ENCODE measurements at places on chromosomes 7 and 10.

GRCh38 chr10:33270971-33271370, 63.5 kb downstream of the NRP1 start:
- DNase-seq = no peak

DNA sequence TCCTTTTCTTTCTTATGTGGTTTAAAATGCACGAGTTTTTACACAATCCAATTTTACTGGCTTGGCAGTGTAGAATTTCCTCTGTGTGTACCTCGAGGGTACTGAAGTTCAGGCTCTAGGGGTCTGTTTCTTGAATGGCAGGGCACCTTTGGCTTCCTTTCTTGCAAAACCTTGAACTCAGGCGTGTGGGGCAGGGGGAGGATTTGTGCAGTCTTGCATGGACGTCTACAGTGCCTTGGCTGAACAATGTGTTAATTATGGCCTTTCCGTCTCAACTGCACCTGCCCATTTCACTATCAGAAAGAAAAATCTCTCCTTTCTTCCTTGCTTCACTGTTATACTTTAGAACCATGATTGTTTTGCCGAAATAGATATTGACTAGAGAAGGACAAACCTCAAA, 570.9 kb downstream of the INHBA start:
- DNase-seq = no peak

GRCh38 chr10:100693821-100694220, 51.6 kb upstream of the PAX2 start:
- no peak for DNase-seq

- DNase-seq = no peak
These were observed 268.9 kb downstream of the SLC25A13 start for GRCh38 chr7:96052860-96053470.

- no peak for DNase-seq
These were observed 70.2 kb downstream of the NOC3L start for GRCh38 chr10:94292434-94293090.

- DNase-seq = no peak
These were observed 31.2 kb downstream of the ARMC10 start for GRCh38 chr7:103106005-103106702.

DNA sequence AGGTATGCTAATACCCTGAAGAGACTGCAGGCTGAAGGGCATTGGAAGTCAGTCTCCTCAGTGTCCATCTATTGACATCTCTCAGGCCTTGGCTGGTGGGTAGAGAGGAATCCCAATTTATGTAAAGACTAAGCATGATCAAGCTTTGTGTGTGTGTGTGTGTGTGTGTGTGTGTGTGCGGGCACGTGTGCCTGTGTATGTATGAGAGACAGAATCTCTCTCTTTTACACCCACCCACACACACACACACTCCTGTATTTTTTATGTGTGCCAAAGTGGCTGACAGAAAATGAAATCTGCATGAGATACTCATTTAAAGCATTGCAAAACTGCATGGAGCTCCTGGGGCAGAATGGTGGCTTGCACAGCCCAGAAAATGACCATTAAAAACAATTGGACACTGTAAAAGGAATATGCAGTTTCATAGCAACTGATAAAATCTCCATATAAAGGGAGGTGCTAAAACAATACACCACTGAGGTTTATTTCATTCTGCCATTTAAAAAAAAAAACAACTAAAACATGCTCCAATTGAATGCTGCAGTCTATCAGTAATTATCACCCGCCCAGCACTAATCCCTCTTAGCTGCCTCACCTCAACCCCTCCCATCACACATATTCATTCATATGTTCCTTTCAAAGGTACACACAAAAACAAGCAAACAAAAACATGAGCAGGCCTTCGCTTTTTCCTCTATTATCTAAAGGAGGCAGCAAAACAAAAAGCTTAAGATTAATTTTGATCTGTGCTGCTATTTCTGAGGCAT, 385.0 kb downstream of the KCNMA1 start:
- no peak for DNase-seq

DNA sequence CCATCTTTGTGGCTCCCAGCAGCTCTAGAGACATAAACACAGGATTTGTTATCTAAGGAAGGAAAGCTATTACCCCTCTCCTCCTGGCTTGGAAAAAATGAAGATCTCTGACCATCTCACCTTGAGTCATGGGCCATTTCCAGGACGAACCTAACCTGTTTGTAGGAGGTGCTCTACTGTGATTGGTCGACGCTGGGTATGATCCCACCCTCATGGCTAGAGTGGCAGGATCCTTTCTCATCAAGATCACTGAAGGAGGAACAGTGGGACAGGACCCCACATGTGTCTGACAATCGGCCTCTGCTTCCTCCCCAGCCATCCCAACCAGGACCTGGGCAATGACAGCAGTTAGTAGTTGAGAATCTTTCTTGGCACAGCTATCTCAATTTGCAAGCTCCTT, 144.1 kb downstream of the EMX2 start:
- no peak for DNase-seq

- no peak for DNase-seq
These were observed 1.4 kb downstream of the C10orf71 start for GRCh38 chr10:49300140-49300974.

- no peak for DNase-seq
These were observed 34.3 kb downstream of the INPP5A start for GRCh38 chr10:132571650-132572544.

GRCh38 chr10:132539894-132540293, 2.3 kb downstream of the INPP5A start:
- DNase-seq = no peak

GRCh38 chr7:17086403-17086802, 204.6 kb upstream of the AGR3 start:
- DNase-seq = no peak

GRCh38 chr7:115965796-115966475, 64.6 kb downstream of the TFEC start:
- no peak for DNase-seq

DNA sequence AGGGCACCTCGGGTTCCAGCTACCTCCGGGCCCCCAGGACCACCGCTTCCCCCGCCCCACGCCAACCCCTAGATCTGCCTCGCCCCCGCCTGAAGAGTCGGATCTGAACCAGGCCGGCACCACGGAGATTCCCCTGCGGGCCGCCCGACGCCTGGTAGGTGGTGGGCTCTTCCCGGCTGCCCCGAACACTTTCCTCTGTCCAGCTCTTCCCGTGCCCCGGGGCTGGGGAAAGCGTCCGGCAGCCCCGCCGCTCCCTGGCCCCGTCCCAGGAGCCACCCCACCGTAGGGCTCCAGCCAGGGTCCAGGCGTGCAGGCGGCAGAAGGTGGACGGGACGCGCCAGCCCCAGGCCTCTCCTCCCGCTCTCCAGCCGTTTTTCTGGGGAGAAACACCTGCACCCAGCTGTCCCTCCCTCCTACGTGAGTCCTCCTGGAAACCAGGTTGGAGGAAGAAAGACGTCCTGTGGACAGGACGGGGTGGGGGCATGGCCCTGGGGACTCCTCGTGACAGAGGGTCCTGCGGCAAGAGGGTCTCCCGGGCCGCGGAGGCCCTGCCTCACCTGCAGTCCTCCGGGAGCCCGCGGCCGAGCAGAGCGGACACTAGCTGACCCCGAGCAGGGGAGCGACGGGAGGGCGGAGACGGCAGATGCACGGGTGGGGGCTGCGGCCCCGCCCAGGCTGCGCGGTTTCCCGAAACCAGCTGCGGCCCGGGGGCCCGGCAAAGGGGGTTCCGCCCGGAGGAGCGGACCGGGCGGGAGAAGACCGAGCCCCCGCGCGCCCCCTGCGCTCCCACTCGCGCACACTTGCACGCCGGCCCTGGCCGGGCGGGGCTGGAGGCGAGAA, at the start of gene TMEM176B:
TMEM176B (minus strand) TSS at position 624 of the 840 bp plus-strand sequence. CDS start 3,795 bp downstream, outside the sequence.
- no peak for DNase-seq

DNA sequence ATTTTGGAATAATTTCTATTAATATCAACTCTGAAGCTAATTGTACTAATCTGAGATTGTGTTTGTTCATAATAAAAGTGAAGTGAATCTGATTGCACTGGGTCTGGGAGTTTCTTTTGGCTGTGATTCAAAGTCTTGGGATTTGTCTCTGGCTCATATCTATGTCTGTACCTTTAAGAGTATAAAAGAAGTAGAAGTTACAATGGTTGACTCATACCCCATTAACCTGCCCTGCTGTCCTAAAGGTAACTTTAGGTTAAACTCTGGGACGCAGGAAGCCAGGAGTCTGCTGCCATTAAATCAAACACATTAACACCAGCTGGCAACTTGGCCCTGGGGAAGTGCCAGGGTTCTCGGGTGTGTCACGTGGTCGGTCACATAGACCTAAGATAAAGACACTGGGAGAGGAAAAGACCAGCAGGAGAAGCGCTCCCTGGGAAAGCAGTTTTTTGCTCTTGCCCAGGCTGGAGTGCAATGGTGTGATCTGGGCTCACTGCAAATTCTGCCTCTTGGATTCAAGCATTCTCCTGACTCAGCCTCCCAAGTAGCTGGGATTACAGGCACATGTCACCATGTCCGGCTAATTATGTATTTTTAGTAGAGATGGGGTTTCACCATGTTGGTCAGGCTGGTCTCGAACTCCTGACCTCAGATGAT, 17.8 kb downstream of the SCD start:
- DNase-seq = no peak

DNA sequence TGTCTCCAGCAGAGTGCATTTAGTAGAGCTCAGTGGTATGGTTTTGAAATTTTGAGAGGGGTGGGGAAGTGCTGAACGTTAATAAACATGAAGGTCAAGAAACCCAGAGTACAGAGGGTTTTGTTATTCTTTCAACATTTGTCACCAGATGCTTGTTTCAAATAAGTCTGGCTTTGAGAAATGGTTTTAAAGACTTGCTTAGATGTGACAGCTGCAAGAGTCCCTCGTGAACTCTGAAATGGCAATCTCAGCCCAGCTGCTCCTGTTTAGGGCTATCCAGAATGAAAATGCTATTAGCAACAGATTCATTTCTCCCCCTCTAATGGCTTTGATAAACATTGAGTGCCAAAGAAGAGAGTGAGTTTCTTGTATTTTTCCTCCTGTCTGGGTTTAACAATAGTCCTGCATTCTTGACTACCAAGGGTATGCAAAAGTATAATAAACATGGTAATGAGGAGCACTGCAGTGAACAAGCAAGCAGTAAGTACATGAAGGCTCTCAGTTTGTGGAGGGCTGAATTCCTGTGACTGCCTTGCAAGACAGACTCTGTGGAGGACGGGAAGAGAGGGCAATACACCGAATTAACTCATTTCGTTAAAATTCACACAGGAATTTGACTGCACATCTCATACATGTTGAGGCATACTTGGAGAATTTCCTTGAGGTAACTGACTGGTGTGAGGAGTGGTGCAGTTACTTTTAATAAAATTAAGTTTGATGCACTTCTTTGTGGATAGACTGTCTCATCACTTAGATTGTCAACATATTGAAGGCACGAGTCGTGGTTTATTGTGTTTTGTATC, 490.9 kb downstream of the REEP3 start:
- no peak for DNase-seq

GRCh38 chr7:14924398-14924797, 21.8 kb upstream of the DGKB start:
- no peak for DNase-seq

GRCh38 chr10:125030567-125031197, 88.8 kb downstream of the ZRANB1 start:
- DNase-seq = no peak

DNA sequence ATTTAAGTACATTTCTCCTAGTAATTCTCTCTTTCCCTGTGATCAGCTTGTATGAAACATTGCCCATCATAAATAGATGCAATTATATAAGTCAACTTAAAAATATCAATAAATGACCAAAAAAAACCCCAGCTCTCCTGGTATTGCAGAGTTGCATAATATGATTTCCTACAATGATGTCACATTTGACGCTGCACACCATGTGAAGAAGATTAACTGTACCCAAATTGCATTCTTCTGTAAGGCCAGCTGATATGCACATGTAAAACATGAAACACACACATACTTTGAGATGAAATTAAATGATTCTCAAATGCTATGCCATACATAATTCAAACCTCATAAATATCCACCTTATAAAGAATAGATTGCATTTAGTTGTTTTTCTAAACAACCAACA, 115.5 kb downstream of the AGMO start:
- DNase-seq = no peak

GRCh38 chr10:105605918-105606317, 964.8 kb downstream of the SORCS3 start:
- no peak for DNase-seq

DNA sequence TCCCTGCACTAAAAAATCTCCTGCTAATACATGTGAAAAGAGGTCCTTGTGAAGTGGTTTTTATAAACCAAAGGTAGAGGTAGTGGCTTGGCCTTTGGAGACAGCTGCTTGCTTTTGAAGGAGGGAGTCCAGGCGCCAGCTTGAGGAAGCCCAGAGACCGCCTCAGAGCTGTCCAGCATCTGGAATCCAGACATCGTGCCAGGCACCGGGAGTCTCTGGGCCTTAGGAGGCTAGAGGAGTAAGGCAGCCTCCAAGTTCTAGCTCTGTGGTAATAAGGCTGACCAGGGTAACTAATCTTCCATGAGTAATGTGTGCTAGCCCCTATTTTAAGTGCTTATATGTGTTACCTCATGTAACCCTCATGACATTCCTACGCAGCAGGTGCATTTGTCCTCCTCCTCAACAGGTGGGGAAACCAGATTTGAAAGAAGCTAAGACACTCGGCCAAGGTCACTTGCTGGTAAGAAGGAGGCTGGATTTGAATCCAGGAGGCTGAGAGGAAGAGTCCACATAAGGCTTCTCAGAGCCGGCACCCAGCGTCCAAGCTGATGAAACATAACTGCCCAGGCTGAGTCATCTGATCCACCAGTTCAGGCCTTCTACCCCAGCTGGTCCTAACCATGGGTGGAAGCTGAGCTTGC, 26.1 kb downstream of the PRLHR start:
- no peak for DNase-seq

DNA sequence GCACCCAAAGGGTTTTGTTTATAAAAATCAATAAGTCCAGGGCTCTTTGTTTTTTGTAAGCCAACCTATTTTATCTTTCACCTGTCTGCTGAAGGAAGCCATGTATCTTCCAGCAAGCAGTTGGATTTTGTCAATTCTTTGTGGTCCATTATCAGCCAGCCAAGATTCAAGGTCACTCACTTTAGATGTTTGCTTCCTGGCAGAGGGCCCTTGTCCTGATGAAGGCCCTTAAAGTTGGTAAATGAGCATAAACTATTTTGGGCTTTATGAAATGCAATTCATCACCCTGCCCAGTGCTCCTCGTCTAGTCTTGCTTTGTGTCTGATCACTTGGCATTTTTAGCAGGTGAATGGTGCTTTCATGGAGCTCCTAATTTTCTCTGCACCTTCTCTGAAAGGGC, 1004.2 kb downstream of the GRID1 start:
- DNase-seq = no peak

DNA sequence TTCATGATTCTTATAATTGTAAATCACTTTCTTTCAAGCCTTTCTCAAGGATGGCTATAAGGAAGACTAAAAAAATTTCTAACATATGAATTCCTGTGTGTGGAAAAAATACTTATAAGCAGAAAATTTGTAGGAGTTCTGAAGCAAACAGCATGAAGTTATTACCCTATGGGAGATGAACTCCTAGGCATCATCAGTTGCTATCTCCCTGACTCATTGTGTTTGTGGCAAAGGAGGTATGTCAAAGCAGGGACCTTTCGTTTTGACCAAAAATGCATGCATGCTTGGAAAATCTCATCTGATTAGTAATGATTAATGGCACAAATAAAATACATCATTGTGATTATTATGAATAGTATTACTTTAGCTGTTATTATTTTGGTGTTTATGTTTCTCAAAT, 59.4 kb downstream of the CALCR start:
- no peak for DNase-seq

- no peak for DNase-seq
These were observed 103.1 kb upstream of the APBB1IP start for GRCh38 chr10:26334932-26335573.
